Activated naive CD8-positive, alpha-beta T cell treated with anti-CD3 and anti-CD28 coated beads for 36 hours (primary cell): ENCODE measurements at places on chromosomes 11 and 22.

DNA sequence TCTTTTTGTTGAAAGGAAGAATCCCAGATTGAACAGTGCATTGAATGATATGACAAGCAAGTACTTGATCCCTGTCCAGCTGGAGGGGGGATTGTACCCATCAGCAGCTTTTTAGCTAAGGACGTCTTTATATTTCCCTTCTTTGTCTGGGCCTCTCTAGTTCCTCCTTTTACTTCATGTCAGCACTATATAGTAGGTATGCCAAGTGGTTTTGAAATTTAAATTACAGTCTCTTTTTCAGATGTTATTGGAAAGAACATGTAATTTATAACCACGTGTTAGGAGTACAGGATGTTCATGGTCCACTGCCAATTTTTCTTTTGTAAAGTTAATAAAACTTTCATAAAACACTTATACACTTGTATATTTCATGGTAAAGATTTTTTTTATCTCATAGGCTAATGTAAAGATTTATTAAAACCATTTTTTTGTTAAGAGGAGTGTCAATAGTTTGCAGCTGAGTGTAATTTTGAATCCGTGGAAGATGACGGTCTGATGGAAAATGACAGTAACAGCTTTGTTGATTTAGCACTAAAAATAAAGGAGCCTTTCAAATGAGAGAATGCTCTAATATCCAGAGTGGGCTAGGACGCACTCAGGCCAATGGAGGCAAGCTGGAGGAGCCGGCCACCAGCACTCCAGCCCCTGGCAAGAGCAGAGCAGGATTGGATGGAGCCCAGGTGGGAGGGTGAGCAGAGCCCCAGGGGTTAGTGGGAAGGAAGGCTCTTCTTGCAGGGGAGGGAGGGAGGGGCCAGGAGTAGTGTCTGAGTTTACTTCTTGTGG, 488.3 kb downstream of the INSC start:
- DNase-seq, result no peak

GRCh38 chr11:67705264-67705663, 30.8 kb upstream of the ALDH3B2 start:
- no peak for DNase-seq

DNA sequence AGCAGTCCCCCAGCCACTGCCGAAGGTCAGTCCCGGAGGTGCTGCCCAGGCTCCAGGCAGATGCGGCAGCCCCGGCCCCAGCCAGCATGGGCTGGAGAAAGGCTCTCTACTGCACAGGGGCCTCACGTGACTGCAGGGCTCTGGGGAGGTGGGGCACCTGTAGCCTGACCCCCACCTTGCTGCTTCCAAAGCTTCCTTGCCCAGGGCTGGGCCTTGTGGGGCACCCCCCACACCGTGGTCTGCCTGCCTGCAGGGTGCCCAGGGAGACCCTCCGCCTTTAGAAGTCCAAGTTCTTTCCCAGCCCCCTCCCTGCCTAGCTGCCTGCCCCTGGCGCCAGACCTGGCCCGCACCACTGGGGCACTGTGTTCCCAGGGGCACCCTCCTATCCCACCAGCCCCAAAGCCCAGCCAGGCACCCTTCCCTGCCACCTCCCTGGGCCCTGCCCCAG, 28.4 kb upstream of the TXNRD2 start:
- DNase-seq, result no peak

GRCh38 chr11:34379079-34379478, 21.3 kb upstream of the ABTB2 start:
- DNase-seq, result no peak

- no peak for DNase-seq
Measured at GRCh38 chr11:61923166-61924063, 6.0 kb upstream of the RAB3IL1 start.

- DNase-seq, result no peak
Measured at GRCh38 chr11:14054116-14055107, 91.9 kb downstream of the SPON1 start.

GRCh38 chr22:20764729-20765128, 9.2 kb upstream of the SERPIND1 start:
- no peak for DNase-seq

- no peak for DNase-seq
Measured at GRCh38 chr22:46464296-46464695, 73.1 kb downstream of the CELSR1 start.

- DNase-seq, result peak; percentile 80
Measured at GRCh38 chr22:20456064-20456721, 18.6 kb upstream of the SCARF2 start.

DNA sequence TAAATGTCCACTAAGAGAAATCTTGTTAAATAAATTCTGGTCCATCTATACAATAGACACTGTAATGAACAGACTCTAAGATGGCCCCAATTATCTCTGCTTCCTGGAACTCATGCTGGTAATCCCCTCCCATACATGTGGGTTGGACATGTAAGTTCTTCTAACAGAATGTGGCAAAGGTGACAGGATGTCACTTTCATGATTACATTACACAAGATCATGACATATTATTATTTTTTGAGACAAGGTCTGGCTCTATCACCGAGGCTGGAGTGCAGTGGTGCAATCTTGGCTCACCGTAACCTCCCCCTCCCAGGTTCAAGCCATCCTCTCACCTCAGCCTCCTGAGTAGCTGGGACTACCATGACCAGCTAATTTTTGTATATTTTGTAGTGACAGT, 14.6 kb upstream of the NDUFC2 start:
- peak; percentile 9 for DNase-seq

DNA sequence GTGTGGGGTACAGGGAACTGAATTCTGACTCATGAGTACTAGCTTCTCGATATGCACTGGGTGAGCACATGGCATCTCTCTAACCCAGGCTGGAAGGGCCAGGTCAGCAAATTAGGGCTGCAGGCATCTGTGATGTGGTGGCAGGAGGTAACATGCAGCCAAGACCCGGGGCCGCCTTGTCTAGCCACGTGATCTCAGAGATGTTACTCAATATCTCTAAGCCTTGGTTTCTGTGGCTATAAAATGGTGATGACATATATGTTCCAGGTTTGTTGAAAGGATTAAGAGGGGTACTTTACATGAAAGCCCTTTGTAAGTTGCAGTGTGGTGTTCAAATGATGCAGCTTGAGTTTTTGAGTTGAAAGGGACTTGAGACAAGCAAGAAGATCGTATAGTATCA, 3.2 kb downstream of the ST14 start:
- no peak for DNase-seq

DNA sequence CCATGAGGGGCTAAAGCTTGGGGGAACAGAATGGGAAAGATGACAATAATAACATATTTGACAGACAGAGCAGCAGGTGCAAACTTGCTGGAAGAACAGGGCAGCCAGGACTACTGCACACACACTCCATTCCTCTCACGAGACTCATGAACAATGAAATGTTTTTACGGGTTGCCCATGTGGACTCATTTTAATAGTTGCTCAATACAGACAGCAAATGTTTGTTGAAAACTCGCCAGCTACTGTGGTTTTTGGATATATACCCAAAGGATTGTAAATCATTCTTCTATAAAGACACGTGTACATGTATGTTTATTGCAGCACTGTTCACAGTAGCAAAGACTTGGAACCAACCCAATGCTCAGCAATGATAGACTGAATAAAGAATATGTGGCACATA, 10.3 kb downstream of the SYT13 start:
- no peak for DNase-seq

- DNase-seq, result no peak
Measured at GRCh38 chr11:74970852-74971395, 17.8 kb upstream of the NEU3 start.

DNA sequence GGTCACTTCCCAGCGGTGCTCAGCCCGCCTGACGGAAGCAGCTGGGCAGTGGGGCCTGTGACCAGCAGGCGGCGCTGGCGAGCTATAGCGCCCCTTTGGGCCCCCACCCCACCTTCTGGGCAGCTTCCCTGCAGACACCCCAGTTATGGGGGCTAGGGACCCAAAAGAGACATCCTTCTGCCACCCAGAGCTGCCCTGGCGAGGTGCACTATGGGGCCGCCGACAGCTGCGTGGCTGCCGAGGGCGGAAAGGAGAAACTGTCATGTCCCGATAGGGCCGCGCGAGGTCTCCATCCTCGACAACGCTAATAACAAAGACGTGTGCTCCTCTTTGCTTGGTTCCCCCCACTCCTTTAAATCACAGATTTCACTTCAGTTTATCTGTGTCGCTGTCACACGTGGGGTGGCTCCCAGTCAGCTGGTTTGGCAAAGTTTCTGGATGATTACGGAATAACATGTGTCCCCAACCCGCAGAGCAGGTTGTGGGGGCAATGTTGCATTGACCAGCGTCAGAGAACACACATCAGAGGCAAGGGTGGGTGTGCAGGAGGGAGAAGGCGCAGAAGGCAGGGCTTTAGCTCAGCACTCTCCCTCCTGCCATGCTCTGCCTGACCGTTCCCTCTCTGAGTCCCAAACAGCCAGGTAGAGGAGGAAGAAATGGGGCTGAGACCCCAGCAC, 673 bp upstream of the MYO7A start:
- DNase-seq, result peak; percentile 57

GRCh38 chr11:114316980-114317786, 21.0 kb downstream of the NNMT start:
- no peak for DNase-seq

DNA sequence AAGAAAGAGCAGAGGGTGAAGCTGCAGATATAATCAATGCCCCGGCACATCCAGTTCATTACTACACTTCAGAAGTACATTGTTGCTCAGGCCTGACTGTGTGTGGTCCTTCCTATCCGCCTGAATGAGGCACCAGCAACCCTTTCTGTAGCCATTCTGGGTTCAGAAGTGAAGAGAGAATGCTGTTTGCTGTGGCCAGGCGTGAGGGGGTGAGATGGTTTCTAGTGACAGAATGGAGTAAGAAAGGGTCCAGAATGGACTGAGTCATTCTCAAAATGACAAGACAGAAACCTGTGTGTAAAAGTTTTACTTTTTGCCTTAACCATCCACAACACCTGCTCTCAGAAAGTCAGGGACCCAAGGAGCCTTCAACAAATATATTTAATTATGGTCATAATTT, 334.8 kb downstream of the GUCY1A2 start:
- no peak for DNase-seq

- no peak for DNase-seq
Measured at GRCh38 chr11:58006940-58007339, 16.7 kb upstream of the OR9Q1 start.

- DNase-seq, result no peak
Measured at GRCh38 chr11:78622666-78623065, 48.0 kb upstream of the NARS2 start.

DNA sequence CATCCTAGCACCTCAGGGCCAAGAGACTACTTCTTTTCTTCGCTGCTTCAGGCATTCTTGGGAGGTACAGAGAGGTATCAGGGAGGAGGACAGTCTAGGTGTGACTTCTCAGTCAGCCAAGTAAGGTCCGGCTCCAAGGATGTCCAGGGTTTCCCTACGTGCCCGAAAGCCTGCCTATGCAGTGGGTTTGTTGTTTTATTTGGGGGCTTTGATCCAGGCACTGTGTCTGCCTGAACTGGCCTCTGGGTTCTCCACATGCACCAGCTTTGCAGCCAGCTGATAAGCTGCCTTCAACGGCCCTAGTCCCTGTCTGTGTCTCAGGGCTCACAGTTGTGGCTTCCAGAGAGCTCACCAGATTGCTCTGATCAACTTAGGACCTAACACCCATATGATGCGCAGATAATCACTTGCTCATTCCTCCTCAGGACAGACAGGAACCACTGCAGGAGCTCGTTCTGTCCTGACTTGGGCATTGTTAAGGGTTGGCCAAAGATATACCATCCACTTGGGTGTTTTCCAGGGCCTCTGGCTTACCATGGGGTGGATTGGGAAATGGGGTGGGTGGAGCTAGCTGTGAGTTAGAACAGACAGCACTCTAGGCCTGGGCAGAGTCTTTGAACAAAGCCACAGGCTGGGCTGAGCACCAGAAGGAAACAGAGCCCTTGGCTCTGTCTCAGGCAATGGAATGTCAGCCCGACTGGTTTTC, 45.5 kb upstream of the CRYBB3 start:
- DNase-seq, result no peak

DNA sequence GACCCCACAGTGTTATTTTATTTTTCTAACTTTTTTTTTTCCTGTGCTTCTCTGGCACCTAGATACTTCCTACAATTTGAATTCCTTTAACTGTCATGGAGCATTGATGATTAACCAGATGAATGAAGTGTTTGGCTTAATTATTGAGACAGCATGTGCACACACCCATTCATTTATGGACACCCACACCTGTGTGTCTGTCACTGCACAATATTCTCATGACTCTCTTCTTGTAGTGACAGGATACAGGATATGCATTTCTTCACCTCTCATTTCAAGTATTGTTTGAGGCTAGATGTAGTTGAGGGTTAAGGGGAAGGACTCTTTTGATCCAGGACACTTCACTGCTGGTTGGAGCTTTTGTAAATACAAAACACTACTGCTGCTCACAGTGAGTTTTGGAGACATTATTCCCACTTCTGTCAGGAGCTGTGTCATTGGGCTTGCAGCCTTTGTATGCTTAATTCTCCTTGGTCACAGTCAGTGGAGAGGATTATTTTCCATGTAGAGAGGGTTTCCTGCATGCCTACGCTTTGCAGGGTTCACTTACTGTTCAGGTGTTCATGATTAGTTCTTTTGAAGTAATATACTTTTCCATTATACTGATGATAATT, 33.5 kb downstream of the SPECC1L start:
- no peak for DNase-seq

- DNase-seq, result no peak
Measured at GRCh38 chr11:27626269-27626937, 73.9 kb downstream of the BDNF start.

DNA sequence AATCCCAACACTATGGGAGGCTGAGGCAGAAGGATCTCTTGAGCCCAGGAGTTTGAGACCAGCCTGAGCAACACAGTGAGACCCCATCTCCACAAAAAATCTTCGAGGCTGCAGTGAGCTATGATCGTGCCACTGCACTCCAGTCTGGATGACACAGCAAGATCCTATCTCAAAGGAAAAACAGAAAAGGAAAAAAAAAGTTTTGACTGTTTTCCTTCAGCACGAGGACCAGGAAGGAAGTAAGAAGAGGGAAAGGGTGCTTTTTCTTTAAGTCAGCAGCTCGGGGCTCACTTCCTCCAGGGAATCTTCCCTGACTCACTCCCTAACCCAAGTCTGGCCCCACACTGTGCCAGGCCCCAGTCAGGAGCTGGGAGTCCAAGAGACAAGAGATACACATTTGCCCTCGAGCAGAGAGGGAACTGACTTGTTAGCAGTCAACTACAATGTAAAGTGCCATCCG, 14.2 kb downstream of the ARRB1 start:
- no peak for DNase-seq

- DNase-seq, result no peak
Measured at GRCh38 chr11:60345489-60345888, 18.4 kb downstream of the MS4A6E start.

DNA sequence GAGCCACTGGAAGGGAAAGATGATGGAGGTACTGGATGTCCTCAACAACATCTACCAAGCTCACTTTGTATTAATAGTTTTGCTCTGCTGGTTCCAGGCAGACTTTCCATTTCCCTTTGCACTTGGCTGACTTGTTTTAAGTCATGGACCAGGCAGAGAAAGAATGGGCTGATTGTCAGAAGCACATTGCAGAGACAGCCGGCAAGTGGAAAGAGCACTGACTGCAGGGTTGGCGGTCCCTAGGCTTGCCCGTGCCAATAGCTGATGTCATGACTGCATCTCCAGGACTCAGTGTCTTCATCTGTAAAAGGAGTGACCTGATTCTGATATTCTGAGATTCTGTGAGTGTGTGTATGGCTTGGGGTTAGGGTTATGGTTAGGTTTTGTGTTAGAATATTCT, 20.9 kb upstream of the NNMT start:
- no peak for DNase-seq

GRCh38 chr11:23423104-23423503, 562.8 kb upstream of the CCDC179 start:
- no peak for DNase-seq

GRCh38 chr22:23841736-23842445, 3.1 kb upstream of the DERL3 start:
- no peak for DNase-seq
